ENCODE measurements at places on chromosomes 11 and 22.

DNA sequence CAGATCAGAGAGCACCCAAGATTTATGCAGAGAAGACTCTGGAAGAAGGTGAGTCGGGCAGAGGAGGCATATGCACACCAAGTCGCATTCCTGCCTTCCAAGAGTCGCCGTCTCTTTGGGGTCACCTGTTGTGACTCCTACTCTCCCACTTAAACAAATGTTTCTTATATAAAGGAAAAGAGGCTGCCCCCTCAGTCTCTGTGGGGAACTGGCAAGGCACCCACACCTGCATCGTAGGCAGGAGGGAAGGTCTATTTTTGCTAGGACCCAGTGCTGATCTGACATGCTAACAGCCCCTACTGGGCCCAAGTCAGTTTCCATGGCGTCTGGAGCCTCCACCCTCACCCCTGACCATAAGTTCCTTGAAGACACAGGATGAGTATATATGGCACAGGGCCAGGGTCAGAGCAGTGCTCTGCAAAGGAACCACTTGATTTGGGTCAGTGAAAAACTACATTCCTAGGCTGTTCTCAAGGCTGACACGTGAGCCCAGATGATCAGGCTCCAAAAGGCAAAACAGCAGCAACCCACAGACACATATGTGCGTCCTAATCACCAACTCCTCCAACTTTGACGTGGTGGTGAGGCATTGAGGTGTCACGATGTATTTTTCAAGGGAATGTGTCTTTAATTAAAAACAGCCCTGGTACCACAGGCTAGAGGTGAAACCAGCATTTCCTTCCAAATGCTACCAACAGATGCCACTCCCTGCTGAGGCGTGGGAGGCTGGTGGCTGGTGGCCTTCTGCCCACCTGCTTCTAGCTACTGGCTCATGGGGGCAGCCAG is 55.6 kb upstream of the CSNK2A3 start:
- DNase-seq, result no peak

- DNase-seq, result peak; percentile 59
These were observed 4.3 kb downstream of the CD59 start for GRCh38 chr11:33731723-33732531.

DNA sequence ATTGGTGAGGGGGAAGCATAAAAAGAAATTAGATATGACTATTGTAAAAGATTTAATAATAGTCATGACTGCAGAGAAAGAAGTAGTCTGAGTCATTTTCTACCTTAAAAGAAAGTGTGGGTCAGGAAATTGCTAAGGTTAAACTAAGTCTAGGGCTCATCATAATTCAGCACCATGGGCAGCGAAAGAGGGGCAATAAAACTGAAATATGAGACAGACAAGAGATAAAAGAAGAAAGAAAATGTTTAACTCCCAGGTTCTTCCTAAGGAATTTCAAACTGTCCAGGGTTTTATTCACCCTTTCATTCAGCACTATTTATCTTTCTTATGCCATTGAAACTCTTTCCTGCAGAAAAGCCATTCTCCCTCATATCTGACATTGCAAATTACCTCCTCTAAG is 114.4 kb upstream of the API5 start:
- no peak for DNase-seq

DNA sequence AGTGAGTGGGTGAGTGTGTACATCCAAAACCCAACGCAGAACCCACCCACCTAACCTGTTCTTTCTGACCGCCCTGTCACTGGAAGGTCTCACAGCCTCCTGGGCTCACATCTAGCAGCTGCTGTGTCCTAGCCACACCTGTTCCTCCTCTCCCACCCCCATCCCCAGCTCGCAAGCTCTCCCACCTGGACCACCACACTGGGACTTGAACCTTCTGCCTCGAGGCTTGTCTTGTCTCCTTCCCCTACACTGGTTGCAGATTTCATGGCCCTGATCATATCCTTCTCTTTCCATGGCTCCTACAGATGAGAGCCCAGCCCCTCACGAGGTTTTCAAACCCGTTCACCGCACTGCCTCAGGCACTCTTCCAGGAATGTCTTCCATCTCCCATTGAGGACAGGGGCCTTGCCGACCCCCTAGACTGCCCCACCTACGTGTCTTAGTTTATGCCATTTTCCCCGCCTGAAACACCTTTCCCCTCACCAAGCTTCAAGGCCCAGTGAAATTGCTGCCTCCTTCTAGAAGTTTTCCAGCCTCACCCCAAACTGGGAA is 6.7 kb downstream of the IFITM10 start:
- DNase-seq, result no peak

- peak; percentile 59 for DNase-seq
These were observed 192.6 kb downstream of the CASP12 start for GRCh38 chr11:104705490-104706190.

- no peak for DNase-seq
These were observed 12.1 kb downstream of the DENND5A start for GRCh38 chr11:9253086-9253485.

GRCh38 chr11:77276271-77276670 is 25.2 kb downstream of the GDPD4 start:
- no peak for DNase-seq

- DNase-seq, result no peak
These were observed 243.9 kb downstream of the ST3GAL4 start for GRCh38 chr11:126599217-126599897.

Measured in stimulated activated CD4-positive, alpha-beta T cell treated with anti-CD3 and anti-CD28 coated beads, Interleukin-2, amount 100 ng/mL, for 24 hours (primary cell).